Muscle of back (tissue), 13 donors: ENCODE measurements at places on chromosomes 2 and 18. TPM values are rescaled to one million over a fixed set of nuclear protein-coding genes. Genes with fewer than 3 reads are reported as not detected.

DNA sequence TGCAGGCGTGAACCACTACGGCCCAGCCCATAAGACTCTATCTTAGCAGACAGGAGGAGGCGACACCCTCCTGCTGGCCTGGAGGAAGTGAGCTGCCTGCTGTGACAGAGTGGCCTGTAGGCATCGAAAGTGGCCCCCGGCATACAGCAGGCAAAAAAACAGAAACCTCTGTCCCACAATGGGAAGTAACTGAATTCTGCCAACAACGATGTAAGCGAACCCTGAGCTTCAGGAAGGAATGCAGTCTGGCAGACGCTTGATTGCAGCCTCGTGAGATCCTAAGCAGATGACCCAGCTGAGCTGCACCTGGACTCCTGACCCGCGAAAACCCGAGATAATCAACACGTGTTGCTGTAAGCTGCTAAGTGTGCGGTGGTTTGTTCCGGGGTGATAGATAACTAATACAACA, 13.6 kb downstream of the MRO start:
- DNase-seq, result no peak

- no peak for DNase-seq
Measured at GRCh38 chr2:214706986-214707385, 102.5 kb downstream of the BARD1 start.

- DNase-seq, result no peak
Measured at GRCh38 chr2:127420039-127420864, 2.0 kb downstream of the PROC start.

- DNase-seq, result no peak
Measured at GRCh38 chr2:225495706-225496105, 96.2 kb downstream of the NYAP2 start.

- DNase-seq, result no peak
Measured at GRCh38 chr2:197071213-197071612, 144.7 kb upstream of the PGAP1 start.

GRCh38 chr2:70515938-70516337, 37.7 kb downstream of the TGFA start:
- no peak for DNase-seq

SLC38A11 gene
- polyA plus RNA-seq, result 0.95 TPM

HRH4 gene
- polyA plus RNA-seq, result 0.15 TPM
